ENCODE measurements at places on chromosomes 7 and 10.

GRCh38 chr10:59675812-59676211 is 33.8 kb downstream of the SLC16A9 start:
- DNase-seq: no peak

DNA sequence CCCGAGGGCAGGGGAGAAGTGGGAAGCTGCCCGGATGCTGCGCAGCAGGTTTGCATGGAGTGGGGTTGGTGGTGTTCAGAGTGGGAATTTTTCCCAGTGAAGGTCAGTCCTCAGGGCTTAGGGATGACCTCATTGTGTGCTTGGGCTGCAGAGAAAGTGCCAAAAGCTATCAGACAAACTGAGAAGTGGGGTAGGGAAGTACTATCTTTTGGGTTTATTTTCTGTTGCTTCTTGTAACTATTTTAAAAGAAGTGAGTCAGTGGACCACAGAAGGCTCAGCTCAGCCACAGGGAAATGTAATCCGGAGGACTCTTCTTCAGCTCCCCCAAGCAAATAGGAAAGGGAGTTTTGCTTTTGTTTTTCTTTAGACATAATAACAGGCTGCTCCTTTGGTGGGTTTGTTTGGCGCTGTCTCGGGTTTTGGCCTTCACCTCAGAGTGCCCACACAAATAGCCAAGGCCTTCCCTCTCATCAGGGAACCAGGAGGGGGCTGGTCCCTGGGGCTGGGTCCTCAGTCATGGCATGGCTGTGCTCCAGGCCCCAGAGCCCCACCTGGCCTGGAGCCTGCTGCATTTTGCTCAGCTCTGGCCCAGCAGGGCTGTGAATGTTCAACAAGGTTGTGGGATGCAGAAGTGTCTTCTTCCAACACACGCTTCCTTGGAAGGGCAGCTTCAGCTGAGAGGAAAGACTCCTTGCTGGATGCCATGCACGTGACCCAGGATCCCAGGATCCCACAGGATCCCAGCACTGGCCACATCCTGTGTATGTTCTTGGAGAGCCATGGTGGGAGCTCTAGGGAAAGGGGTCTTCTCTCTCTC is 5.4 kb upstream of the FAM170B start:
- peak; percentile 92 for DNase-seq

DNA sequence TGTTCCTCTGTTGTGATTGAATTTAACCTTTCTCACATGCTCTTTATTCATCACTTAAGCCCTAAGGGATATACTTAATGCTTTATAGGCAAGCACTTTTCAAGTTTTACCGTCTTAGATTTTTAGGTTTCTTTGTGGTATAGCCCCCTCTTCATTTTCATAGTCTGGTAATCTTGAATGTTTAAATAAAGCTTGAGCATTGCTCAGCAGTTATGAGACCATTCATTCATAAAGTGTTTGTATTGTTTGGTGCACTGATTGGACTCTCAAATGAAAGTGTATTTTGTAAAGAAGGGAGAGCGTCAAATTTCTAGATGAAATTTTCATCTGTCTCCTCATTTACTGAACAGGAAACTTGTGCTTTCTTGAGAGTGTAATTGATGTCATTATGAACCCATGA is 25.2 kb downstream of the TASOR2 start:
- DNase-seq: no peak

DNA sequence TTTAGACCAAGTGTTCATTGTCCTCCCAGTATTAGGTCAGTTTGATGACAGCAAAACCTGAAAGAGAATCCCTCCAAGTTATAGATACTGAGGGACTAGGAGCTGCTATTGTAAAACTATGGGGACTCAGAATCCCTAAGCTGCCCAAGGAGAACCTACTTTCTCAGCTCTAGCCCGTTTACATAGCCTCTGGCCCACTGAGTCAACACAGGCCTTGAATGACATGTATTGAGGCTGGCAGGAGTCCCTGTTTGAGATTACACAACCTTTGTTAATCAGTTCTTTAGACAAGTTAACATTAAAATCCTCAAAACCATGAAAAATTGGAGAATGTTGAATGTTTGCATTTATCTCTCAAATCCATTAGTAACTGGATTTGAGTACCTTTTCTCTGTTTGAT is 1079.0 kb downstream of the KCNMA1 start:
- DNase-seq: peak; percentile 73

GRCh38 chr10:83229991-83230390 is 909.3 kb upstream of the GHITM start:
- no peak for DNase-seq

GRCh38 chr7:122944682-122945303 is 50.7 kb downstream of the TAS2R16 start:
- no peak for DNase-seq

Data from fibroblast of skin of scalp (primary cell).